ENCODE measurements at places on chromosomes 12 and 14.

DNA sequence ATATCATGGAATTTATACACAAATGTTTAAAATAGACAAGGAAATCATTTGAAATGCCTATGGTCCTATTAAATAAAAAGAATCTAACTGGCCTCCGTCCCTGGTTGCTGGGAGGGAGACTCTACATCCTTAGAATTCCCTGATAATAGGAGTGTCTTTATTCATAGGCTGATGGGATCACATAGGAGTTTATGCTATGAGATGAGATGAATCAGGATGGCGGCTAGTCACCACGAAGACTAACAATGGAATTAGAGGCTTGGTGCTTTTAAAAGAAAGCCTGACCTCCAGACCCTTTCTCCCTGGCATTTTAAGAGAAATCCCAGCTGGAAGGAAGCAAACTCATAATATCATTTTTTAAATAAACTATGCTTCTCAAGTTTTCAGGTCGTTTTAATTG lies 69.7 kb downstream of the SEC23A start:
- no peaks in the 10 kb centered on the region for H3K4me1 ChIP-seq
- no peaks in the 10 kb centered on the region for H3K36me3 ChIP-seq
- H3K27ac ChIP-seq, result no peak overlapping the region
- no peaks in the 10 kb centered on the region for H3K27me3 ChIP-seq
- no peak for DNase-seq
- no peak overlapping the region for H3K4me3 ChIP-seq

- no peak for DNase-seq
- no peaks in the 10 kb centered on the region for H3K27me3 ChIP-seq
- H3K4me3 ChIP-seq, result no peak overlapping the region
- H3K4me1 ChIP-seq, result peaks cover 2% of the 10 kb centered on the region
- no peak overlapping the region for H3K27ac ChIP-seq
Measured at GRCh38 chr12:20415028-20415427, 46.7 kb downstream of the PDE3A start.

DNA sequence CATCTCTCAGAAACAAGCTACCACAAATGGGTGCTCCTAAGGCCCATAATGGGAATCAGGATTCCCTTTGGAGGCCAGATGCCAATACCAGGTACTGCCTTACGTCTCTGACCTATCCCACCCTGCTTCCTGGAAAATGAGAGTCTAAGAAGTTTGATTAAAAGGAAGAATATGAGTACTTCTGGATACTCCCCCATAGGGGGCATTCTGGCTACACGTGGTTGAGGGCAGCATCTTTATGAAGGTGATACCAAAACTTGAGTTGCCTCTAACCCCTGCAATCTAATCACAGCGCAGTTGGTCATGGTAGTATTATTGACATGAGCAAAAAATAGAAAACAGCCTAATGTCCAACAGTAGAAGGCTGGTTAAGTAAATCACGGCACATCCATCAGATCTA lies 184.2 kb upstream of the LHX5 start:
- H3K27ac ChIP-seq, result no peak overlapping the region
- no peaks in the 10 kb centered on the region for H3K27me3 ChIP-seq
- no peaks in the 10 kb centered on the region for H3K4me1 ChIP-seq
- H3K36me3 ChIP-seq, result no peaks in the 10 kb centered on the region
- no peak for DNase-seq

- H3K4me1 ChIP-seq, result no peaks in the 10 kb centered on the region
- H3K27ac ChIP-seq, result no peak overlapping the region
- no peak for DNase-seq
- no peaks in the 10 kb centered on the region for H3K27me3 ChIP-seq
- H3K36me3 ChIP-seq, result no peaks in the 10 kb centered on the region
- no peak overlapping the region for H3K4me3 ChIP-seq
Measured at GRCh38 chr14:45559626-45560025, 306.6 kb upstream of the MIS18BP1 start.
